ENCODE measurements at places on chromosomes 13 and 19.
A peak's percentile ranks its signal among the peaks of the same experiment; 100 is the strongest.

DNA sequence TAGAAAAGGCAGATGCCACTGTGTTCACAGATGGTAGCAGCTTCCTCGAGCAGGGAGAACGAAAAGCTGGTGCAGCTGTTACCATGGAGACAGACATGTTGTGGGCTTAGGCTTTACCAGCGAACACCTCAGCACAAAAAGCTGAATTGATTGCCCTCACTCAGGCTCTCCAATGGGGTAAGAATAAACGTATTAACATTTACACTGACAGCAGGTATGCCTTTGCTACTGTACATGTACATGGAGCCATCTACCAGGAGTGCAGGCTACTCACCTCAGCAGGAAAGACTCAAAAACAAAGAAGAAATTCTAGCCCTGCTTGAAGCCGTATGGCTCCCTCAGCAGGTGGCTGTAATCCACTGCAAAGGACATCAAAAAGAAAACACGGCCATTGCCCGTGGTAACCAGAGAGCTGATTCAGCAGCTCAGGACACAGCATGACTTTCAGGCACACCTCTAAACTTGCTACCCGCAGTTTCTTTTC lies 197.7 kb downstream of the ZNF737 start:
- DNase-seq: no peak

GRCh38 chr19:4319067-4319718 lies 14.8 kb downstream of the FSD1 start:
- no peak for DNase-seq

DNA sequence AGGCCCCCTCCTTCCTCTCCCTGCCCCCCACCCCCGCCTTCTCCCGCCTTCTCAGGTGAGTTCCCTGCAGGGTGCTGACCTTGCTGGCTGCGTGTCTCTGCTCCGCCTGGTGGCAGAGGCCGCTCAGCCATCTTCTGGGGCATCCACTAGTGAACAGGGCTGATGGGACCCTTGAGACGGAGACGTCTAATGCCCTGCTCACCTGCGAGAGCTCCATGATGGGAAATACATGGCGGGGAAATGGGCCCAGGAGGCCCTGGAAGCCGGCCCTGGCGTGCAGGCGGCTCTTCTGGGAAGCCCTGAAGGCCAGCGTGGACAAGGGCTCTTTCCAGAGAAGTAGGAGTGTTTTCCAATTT lies 15.2 kb upstream of the F7 start:
- no peak for DNase-seq

GRCh38 chr13:81551036-81551435 lies 1210.1 kb upstream of the SPRY2 start:
- no peak for DNase-seq

DNA sequence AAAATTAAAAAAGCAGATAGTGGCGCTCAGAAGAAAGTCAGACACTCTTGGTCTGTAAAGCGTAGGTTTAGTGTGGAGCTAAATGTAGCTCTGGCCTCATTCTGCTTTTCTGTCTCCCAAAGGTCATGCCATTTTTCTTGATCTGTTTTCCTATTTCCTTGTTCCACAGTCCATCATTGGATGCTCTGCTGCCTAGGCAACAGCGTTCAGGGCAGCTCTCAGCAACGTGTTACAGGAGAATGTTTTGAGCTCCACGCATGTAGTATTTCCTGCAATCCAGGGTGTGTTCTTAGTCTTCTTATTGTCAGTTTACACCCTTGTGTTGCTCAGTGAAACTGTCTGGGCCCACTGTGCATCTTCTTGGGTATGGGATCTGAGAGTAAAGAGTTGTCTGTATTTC lies 46.0 kb upstream of the PCDH8 start:
- no peak for DNase-seq

GRCh38 chr13:37870895-37871550 lies 1.5 kb upstream of the TRPC4 start:
- no peak for DNase-seq

- DNase-seq: no peak
Observed at GRCh38 chr19:55643887-55644176, 383 bp downstream of the ZNF581 start.

- DNase-seq: no peak
Observed at GRCh38 chr13:73851104-73851503, 283.1 kb downstream of the KLF12 start.

- no peak for DNase-seq
Observed at GRCh38 chr19:56617531-56617930, 22.4 kb downstream of the ZNF71 start.

DNA sequence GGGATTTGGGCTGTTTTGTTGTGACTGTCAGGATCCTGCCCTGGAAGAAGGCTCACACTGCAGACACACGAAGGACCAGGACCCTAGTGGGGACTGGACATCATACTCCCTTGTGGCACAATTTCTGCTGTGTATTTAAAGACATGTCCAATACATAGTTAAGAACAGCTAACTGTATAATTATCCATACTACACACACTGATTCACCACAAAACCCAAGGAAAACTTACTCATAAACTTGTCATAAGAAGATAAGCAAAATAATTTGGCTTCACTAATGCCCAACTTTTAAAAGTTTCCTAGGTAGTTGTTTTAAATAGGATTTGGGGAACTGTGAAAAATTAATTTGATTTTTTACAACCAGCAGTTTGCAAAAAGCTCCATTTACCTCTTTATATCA lies 46.1 kb downstream of the LATS2 start:
- no peak for DNase-seq

DNA sequence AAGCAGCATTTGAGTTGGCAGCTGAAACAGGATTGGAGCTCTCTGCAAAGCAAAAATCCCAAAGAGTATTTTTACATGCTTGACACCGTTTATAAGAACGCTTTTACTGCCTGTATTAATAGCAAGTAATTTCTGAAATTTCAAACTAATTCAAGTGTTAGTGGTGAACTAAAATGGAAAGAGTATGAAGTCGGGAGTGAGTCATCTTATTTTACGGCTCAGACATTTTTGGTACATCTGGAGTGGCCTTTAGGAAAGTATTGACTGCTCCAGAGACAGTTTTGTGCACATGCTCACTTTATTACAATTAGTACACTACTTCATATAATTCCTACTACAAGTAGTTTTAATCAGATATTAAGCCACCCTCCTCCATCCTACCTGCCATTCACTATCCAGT lies 167.4 kb downstream of the SLITRK6 start:
- DNase-seq: no peak

DNA sequence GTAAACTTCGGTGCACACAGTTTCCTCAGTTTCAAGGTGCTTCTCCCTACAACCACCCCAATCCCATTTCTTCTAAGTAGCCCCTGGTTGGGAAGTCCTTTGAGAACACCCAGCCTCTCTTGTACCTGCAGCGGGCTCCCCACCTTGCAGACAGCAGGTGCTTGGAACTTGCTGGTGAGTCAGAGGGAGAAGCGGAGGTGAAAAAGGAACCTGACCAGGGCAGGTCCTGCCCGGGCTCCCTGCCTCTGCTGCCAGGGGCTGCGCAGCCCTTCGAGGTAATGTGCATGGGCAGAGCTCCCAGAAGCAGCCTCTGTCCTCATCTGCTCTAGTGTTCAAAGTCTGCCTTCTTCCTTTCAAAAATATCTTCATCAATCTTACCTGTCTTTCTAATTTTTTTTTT lies 274.0 kb upstream of the SOX1 start:
- no peak for DNase-seq

GRCh38 chr13:76556627-76557026 lies 329.6 kb downstream of the KCTD12 start:
- DNase-seq: no peak

DNA sequence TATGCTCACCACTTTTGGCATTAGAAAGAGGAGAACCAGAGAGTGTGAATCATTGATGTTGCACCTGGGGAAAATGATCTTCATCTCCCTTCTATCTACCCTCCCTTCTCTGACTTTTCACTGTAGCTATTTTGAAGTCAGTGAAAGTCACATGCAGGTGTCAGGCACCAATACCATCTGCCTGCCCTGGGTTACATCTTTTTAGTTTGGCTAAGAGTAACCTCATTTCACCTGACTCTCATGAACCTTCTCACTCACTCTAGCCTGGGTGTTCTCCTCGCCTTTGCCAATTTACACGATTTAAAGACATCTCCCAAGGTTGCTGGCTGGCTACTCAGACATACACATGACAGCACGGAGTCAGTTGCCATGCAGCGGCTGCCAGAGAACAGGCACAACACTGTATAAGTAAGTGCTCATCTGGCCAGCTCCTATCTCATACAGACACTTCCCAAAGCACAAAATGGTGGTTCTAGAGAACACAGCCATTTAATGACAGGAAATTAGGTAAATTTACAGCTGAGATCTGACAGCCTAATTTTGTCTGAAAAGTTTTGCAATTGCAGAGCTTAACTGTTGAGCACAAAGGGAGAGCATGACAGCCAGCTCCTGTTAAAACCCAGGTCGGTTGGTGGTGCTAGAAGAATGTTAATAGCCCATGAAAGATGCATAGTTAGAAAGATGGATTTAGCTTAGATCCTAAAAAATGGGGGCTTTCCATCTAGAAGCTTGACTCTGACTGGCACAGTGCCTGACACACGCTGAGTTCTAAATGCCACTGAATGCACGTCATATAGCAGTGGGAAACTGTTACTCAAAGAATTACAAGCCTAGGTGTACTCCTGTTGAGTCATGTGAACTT lies 32.5 kb downstream of the LCP1 start:
- DNase-seq: no peak

- no peak for DNase-seq
Observed at GRCh38 chr13:24243302-24243701, 66.1 kb upstream of the C1QTNF9 start.

DNA sequence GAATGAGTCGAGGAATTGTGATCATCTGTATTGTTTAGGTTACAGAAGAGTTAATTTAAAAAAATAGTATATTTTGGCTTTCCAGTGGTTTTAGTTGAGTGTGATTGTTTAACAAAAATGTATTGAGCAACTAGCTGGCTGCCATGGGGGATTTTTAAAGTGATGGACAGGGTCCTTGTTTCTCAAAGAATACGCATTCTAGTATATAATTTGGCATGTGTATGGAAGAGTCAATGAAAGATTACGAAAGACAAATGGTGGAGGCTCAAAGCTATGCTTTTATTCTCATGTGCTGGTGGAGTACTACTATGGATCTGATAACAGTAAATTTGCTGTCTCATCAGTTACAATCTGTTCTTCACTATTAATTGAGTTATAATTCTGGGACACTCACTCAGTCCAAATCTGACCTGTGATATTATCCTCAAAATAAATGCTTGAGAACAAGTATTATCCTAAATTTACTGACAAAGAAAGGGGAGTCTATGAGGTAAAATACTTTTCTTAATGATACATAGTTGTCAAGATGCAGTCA lies 240.0 kb downstream of the GPC6 start:
- DNase-seq: no peak

GRCh38 chr19:40035996-40036395 lies 20.0 kb downstream of the ZNF780B start:
- DNase-seq: no peak

- DNase-seq: peak; percentile 87
Observed at GRCh38 chr19:3544742-3545668, 6.0 kb downstream of the TEKTIP1 start.

- DNase-seq: no peak
Observed at GRCh38 chr19:18814063-18814462, 17.7 kb upstream of the UPF1 start.

DNA sequence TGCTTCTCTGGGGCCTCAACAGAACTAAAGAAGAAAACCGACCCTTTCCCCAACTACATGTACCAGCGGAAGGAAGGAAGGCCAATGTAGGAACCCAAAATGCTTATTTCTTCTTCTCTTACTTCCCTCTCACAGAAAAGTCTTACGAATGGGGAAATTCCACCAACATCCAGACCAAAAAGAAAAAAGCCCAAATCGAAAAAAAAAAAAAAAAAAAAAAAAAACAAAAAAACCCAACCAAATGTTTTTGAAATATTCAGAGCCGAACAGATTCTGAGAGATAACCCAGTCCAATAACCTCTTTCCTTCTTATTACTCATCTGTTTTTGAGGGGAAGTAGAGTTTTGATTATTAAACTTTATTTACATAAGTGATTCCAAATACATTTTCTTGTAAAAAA lies 3.9 kb downstream of the PPM1N start:
- no peak for DNase-seq

- DNase-seq: no peak
Observed at GRCh38 chr13:65746406-65746921, 1483.7 kb downstream of the PCDH9 start.

GRCh38 chr13:30305456-30305970 lies 1.8 kb downstream of the KATNAL1 start:
- DNase-seq: no peak

DNA sequence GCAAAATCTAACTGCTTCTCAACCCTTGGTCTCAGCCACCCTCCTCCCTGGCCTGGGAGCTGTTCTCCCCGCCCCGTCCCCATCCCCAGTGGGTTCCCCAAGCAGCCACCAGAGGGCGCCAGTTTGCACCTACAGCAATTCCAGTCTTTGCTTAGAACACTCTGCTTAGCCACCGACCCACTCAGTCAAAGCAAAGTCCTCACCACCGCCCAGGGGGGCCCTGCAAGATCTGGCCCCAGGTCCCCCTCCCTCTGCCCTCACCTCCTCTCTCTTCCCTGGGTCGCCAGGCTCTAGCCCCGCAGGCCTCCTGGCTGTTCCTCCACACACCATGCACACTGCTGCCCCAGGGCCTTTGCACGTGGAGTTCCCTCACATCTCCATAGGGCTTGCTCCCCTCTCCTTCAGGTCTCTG lies 12.4 kb downstream of the TMEM143 start:
- peak; percentile 78 for DNase-seq

DNA sequence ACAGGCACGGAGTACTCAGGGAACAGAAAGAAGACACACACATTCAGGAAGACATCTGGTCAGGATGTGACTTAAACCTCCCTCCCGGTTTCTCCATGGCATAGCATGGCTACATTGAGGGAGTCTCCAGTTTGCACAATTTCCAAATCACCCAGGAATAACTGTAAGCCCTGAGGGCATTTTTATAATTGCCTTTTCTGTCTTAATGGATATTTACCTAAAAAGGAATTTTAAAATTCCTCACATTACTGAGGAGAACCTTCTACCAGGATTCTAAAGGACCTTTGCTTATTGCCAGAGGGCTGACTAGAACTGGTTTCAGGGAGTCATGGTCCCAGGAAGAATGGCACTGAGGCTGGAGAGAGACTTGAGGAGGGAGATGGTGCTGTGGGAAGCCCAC lies 21.4 kb downstream of the PEG3 start:
- no peak for DNase-seq

- no peak for DNase-seq
Observed at GRCh38 chr19:17090583-17090982, 15.0 kb downstream of the MYO9B start.

GRCh38 chr13:33330483-33330882 lies 44.9 kb upstream of the STARD13 start:
- no peak for DNase-seq

GRCh38 chr19:50980208-50980607 lies 3.5 kb downstream of the KLK7 start:
- no peak for DNase-seq

GRCh38 chr13:23570099-23570920 lies at the start of gene TNFRSF19:
TSS of gene TNFRSF19 (plus strand) at chr13:23570412. CDS start at chr13:23590184, 19,772 bp downstream.
- DNase-seq: no peak

GRCh38 chr13:41694545-41695301 lies 237.4 kb downstream of the RGCC start:
- no peak for DNase-seq

DNA sequence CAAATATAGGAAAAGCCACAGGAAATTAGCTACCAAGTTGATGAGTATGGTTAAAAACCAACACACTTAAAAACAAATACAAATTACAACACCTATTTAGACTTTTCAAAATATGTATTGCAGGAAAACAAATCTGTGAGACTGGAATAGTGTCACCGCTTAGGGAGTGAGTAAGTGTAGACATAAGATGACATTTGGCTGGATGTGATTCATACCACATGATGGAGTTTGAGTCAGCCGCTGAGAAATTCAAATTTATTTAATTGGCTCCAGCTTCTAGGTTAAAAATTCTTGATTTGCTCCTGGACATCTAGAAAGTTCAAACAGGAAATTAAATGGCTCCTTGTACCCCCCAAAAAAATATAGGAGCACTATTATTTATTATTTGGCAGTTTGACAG lies 531.7 kb downstream of the SLITRK1 start:
- DNase-seq: no peak

Data from T-helper 9 cell (primary cell).